Activated CD4-positive, alpha-beta T cell treated with anti-CD3 and anti-CD28 coated beads for 4 hours (primary cell): ENCODE measurements at places on chromosomes 16 and 17.

DNA sequence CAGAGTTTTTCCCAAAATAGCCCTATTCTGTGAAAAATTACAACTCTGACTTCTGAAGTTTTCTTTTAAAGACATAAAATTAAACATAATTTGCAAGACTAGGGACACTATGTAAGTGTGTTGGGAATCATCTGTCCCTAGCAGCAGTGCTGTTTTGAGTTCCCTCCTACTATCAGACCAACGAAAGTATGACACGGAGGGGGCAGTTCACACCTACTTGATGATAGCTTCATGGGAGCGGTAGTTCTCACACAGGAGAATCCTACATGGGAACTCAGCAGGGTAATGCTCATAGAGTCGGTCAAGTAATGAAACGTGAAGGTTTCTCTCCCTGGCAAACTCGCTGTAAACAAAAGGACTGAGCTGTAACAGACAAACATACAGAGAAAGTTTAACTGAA, 96.6 kb downstream of the HELZ start:
- DNase-seq: no peak

DNA sequence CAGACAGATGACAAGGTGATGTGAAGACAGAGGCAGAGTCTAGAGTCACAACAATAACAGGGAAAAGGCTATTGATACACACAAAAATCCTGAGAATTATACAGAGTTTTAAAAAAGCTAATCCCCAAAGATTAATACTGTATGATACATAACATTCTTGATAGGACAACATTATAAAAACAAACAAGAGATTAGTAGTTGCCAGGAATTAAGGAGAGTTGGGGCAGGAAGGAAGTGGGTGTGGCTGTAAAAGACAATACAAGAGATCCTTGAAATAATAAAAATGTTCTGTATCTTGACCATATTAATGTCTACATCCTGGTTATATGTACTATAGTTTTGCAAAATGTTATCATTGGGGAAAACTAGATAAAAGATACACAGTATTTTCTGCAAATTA, 309.5 kb upstream of the PMFBP1 start:
- no peak for DNase-seq

DNA sequence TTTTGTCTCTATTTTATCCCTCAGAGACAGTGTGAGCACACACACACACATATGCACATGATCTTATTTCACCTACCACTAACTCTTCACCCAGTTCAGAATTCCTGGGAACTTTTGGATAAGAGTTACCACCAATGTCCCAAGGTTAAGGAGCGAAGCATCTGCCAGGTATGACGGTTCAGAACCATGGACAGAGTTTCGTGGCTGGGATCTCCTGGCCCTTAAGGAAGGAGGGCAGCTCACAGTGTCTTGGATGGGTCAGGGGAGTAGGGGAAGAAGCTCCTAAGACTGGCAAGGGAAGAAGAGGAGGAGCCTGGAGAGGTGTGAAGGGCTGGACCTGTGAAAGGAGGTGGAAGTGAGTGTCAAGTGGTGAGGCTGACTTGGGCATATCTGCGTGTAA, 23.0 kb upstream of the TMEM132E start:
- no peak for DNase-seq

DNA sequence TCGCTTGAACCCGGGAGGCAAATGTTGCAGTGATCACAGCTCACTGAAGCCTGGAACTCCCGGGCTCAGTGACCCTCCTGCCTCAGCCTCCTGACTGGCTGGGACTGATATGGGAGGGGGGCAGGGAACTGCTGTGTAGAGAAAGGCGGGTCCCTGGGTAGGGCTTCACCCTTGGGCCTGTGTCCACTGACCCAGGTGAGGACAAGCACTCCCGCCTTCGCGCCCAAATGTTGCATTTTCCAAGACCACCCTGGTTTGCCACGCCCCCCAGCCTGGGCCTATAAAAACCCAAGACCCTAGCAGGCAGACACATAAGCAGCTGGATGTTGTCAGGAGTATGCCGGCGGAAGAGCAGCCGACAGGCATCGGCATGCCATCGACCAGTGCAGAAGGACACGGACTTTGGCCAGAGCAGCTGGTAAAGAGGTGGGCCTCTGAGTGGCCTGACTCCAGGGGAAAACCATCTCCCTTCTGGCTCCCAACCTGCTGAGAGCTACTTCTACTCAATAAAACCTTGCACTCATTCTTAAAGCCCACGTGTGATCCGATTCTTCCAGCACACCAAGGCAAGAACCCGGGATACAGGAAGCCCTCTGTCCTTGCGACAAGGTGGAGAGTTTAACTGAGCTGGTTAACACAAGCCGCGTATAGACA, 19.1 kb downstream of the SMYD4 start:
- DNase-seq: no peak

DNA sequence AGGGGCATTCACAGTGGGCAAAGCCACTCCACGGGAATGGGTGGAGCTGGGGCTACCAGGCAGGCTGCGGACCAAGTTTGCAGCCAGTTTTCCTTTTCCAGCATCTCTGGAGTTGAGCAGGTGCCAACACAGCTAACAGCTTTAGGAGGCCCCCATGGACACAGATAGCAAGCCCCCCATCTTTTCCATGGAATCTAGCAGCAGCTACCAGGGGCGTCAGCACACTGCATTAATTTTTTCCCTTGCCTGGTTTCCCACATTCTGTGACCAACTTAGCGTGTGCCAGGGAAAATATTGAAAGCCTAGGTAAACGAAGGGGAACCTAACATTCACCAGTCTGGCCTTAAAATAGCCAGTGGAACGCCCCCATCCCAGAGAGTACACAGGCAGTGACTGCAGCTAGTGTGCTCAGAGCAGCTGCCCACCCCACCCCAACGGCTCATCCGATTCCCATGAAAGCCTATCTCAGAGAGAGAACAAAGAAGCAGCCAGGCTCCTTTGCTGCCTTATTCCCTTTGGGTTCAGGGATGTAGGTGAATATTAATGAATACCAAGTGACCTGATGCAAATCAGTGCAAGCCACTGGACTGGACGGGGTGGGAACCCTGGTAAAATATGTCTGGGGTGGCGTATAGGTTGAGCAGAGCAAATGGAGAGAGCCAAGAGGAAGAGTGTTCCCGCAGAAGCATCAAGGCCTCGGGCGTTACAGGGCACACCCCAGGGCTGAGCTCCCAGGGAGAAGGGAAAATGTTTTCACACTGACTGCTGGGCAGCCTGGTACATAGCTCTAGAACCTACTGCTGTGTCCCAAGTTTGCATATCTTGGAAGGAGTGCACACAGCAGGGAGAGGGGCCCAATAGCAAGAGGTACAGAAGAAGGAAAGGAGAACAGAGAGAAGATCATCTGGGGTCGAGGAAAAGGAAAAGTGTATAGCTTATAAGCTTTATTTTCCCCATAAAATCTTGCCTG, 73.9 kb upstream of the SOX9 start:
- DNase-seq: no peak

DNA sequence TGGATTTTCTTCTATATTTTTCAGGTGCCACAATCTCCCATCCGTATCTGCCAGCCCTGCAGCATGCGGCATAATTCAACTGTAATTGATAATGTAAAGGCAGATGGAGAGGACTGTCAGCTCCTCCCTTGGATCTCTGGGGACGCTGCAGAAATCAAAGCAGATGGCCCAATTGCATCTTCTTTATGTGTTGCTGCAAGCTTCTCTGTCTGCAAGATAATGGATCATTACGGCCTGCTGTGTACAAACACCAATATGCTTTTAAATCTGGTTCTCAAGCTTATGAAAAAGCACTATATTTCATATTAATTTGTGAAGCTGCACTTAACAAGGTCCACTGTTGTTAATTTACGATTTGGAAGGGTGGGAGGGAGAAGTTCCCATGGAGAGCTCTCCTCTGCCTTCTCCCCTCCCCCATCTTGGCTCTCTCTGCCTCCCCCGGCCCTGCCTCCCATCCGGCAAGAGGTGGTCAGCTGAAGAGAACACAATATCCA, 607.5 kb downstream of the TOX3 start:
- no peak for DNase-seq

DNA sequence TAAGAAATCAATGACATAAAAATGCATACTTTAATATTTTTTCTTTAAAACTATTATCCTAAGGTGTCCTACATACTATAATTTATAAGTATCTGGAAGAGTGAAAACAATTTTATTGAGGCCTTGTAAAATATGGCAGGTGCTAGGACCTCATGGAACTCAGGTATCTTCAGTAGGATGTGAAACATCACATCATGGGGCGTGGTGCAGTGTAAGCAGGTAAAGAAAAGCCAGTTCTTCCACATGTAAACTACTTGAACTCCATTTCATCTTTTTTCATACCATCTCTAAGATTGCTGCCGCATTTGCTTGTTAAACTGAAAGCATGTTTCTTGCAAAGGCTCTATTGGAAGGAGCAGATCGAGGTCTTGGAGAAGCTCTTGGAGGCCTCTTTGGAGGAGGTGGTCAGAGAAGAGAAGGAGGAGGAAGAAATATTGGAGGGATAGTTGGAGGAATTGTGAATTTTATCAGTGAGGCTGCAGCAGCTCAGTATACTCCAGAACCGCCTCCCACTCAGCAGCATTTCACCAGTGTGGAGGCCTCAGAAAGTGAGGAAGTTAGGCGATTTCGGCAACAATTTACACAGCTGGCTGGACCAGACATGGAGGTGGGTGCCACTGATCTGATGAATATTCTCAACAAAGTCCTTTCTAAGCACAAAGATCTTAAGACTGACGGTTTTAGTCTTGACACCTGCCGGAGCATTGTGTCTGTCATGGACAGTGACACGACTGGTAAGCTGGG, at the start of gene CAPNS2:
TSS of gene CAPNS2 (plus strand) at position 253 of the 744 bp plus-strand sequence. CDS start at position 326, 73 bp downstream.
- no peak for DNase-seq

DNA sequence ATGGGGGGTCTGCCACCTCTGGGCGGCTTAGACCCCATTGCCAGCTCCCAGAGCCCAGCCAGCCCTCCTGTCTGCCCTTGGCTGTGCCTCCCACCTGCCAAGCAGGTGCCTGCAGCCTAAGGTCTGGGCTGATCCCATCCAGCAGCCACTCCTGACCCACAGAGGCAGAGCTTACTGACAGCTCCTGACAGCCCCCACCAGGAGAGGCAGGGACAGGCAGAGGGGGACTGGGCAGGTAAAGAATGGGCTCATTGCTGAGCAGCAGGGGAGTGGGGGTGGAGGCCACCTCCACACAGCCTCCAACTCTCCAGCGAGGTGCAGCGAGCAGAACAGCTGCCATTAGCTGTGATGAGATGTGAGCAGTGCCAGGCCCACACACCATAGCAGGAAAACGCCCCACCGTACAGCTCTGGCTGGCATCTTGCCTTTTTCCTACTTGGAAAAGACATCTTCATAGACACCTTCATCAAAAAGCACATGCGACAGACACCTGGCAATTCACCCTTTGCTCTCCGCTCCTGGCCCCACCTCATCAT, 164.4 kb downstream of the C16orf78 start:
- no peak for DNase-seq

DNA sequence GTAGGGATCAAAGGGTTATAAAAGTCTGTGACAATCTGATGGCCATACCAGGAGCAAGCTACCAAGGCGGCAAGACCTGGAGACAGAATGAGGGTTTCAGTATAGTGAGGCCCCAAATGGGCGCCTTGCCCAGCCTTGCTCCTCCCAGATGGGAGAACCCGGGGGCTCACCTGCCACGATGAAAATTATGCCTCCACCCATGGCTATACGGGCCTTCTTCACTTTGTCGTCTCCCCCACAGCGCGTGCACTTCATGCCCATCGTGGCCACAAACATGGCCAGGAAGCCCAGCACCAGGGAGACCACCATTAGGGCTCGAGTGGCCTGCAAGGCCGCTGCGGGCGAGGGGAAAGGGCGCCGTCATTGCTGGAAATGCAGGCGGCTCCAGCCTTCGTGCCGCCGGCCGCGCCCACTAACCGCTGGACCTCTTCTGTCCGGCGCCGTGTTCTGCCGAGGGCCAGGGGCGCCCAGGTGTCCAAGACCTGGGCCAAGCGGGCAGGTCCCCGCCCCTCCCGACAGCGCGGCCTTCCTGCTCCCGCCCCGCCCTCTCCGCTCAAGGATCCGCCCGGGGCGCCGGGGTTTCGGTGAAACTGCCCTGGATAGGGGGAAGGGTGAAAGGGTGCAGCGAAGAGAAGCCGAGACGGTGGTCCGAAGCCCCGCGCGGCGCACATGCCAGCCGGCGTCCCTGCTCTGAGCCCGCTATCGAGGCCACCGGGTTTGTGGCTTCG, 1.5 kb downstream of the CLDN7 start:
- DNase-seq: no peak

GRCh38 chr17:58394534-58395223, 22.7 kb downstream of the RNF43 start:
- no peak for DNase-seq

DNA sequence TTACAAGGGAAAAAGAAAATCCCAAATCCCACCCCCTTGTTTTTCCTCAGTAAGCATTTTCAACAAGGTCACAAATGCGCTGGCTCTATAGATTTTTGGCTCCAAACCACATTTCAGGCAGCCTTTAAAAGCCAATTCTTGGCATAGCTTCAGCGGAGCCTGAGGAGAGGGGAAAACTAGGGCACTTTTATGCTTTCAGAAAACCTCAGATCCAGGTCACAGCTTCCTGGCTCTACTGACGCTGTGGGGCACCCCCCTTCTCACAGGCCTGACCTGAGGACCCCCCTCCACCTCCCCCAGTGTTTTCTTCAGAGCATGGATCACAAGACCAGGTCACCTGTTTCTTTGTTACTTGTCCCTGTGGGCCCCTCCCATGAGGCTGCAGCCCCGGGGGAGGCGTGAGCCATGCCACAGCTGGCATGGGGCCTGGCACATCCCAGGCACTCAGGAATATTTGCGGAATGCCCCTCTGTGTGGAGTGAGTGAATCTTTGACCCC, 30.1 kb upstream of the MTSS2 start:
- no peak for DNase-seq

- DNase-seq: no peak
Observed at GRCh38 chr17:11645426-11645825, 47.2 kb downstream of the DNAH9 start.

DNA sequence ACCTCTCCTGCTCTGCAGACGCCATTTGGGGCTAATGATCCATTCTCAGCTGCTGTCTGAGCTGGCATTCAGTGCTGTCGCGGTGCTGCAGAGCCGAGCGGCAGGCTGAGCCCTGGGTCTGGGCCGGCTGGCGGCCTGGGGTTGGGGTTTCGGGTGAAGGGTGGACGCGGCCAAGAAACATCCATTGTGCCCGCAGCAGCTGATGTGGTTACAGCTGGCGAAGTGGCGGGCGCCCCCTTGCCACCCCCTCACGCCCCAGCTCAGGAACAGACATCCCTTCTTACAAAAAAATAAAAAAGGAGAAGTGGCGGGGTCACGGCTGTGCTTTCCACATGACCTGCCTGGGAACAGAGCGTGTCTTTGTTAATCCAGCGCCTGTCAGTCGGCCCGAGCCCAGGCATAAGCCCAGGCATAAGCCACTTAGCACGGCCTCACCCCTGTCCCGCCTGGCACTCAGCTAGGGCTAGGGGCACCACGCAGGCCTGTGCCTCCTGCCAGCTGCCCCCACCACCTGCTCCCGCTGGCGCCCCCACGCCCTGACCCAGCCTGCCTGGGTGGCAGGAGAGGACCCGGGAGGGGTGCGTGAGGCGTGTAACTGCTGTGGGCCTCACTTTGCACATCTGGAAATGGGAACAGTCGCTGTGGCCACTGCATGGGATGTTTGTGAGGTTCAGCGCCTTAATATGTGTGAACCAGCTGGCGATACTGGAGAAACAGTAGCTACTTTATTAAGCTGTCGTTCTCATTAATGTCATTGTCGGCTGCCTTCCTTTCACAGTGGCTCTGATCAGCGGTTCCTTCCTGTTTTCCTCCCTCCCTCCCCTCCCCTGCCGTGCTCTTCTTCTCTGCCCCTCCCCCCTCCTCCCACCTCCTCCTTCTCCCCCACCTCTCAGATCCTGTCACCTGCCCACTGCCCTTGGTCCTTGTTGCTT, 197.7 kb upstream of the CIBAR2 start:
- no peak for DNase-seq

GRCh38 chr16:67024384-67025209, 4.4 kb upstream of the CBFB start:
- no peak for DNase-seq
